ENCODE measurements at places on chromosomes 4 and X.
A peak's percentile ranks its signal among the peaks of the same experiment; 100 is the strongest.

DNA sequence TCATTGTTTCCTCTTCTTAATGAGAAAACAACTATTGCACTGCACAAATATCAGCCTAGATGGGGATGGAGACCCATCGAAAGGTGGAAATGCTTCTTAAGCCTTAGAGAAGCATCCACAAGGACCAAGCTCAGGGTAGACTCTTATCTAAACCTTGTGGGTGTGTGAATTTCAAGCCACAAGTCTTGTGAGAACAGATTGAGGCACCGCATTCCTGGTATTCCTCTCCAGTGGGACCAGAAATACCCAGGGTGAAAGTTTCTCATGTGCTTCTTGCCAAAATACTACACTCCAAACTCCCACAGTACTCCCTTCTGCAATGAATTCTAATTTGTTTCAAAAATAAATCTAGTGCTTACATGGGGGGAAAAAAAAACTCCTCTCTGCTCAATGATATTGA, 375.6 kb downstream of the PDGFC start:
- DNase-seq, result no peak

- no peak for DNase-seq
These were observed 94.2 kb downstream of the KDR start for GRCh38 chr4:55031158-55031557.

DNA sequence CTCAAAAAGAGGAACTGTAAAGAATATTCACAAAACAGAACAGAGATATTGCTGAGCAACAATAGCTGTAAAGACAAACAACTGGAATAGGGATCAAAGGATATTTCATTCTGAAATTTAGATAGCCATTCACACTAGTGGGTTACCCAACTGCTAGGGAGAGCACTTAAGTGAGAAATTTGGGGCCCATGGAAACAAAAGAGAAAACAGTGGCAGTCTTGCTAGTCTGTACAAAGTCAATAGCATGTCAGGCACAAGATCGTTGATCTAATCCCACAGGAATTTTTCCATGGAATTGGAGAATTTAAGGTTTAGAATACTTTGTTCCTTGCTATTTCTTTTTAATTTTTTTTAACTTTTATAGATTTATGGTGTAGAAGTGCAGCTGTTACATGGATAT, 467.0 kb downstream of the PCDH18 start:
- no peak for DNase-seq

GRCh38 chr4:157287445-157287844, 66.9 kb downstream of the GRIA2 start:
- DNase-seq, result no peak

DNA sequence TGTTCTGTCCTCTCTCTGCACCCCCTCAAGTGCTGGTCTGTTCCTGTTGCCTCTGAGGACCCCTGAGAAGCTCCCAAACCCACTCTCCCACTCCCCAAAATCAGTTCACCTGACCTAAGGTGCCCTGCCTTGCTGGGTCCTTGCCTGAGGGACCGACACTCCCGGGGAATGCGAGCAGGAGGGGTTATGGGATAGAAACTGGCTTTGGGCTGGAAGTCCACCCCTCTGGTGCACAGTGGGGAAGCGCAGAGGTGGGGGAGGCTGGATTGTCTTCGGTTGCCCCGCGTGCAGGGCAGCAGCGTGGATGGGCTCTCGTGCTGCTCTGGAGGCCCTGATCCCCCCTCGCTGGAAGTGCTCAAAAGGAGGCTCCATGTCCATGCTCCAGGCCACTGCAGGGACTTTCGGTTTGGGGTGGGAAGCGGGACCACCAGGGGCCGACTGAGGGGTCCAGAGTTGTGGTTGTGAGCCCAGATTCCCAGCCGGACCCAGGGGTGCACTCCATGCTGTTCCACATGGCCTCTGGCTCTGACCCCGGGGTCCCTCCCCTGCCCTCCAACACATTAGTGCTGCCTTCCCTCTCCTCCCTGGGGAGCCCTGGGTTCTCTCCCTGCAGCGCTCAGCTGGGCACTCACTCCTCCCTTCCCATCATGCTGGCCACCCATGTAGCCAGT, 7.6 kb downstream of the SORCS2 start:
- no peak for DNase-seq

DNA sequence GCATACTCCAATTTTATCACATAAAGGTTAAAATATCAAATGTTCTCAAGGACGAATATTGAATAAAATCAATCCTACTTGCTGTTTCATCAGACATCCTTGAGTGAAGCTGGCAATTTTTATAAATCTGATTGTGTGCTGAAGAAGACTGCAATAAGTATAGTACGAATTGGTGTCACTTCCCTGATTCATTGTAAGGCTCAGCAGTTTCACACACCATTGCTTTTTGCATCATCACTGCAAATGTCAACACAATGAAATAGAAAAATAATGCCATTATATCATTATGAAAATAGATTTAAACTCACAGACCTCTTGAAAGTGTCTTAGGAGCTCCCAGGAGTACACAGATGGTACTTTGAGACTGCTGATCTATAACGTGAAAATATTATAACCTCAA, 172.5 kb downstream of the ANKRD50 start:
- no peak for DNase-seq

DNA sequence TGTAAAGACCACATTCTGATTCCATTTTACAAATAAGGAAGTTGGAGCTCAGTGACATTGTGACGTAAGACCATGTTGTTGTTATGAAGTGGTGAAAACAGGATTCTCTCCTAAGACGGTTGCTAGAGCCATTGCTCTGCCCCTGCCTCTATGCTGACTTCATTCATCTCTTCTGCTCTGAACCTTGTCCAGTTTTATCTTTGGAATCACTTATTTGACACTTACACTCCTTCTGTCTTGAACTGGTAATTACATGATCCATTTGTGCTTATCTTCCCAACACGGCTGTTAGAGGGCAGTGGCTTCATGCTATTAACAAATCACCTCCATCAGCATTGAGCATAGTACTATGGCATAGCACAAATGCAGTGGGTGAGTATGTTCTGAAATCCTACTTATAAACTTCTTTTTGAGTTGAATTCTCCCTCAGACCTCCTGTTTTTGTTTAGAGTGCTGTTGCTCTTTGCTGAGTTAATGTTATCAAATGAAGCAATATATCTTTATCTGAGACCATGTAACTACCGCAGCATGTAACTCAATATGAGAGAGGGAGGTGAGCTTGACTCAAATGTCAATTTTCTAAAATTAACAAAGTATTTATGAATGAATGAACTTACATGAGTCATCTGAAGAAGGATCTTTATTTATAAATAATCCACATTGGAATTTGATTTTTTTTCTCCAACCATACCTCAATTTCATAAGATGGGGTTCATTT, 177.8 kb downstream of the RASL11B start:
- DNase-seq, result no peak

- no peak for DNase-seq
These were observed 108.0 kb downstream of the SLIT2 start for GRCh38 chr4:20359692-20360091.

GRCh38 chr4:85024671-85025070, 58.2 kb upstream of the WDFY3 start:
- DNase-seq, result no peak

DNA sequence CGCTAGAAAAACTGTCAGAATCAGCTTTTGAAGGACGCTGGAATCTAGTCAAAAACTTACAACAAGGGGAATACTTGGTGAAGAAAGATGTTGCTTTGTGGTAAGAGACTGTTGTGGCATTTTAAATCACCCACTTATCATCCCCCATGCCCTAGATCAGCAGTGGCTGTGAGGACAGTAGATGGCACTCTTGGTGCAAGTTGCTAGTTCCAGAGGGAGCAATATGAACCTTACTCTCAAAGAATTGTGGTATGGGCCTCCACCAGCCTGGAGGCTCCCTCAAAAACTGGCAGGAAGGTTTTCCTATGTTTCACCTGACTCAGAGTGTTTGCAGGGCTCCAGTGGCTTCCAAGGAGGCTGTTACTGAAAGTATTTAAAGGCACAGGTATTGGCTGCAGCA, 37.7 kb upstream of the SLC16A2 start:
- DNase-seq, result peak; percentile 69

GRCh38 chrX:7092543-7092942, 55.0 kb upstream of the STS start:
- DNase-seq, result no peak

DNA sequence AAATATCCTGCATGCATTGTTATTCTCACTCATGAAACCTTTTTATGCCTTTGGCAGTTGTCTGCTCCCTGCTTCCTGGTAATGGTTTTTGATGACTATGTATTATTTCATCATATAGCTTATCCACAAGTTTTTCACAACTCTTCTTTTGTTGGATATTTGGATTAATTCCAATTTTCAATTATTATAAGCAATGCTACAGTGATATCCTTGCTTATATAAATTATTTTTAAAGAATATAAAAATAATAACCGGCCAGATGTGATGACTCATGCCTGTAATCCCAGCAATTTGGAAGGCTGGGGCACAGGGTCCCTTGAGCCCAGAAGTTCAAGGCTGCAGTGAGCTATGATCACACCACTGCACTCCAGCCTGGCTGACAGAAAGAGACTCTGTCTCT, 47.0 kb downstream of the ASIC5 start:
- no peak for DNase-seq

DNA sequence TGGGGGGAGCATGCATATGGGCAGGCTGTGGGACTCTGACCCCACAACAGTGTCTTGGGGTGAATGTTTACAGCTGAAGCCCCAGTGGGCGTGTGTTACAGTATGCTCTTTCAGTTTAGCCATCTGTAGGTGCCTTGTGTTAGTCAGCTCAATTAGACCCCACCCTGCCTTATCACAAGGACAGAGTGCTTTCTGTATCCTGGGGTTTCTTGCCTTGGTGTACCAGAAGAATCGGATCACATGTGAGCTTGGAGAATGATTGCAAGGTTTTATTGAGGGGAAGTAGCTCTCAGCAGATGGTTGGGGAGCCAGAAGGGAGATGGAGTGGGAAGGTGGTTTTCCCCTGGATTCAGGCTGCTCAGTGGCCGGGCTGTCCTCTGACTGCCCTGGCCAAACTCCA, 27.3 kb downstream of the SH3BGRL start:
- no peak for DNase-seq

DNA sequence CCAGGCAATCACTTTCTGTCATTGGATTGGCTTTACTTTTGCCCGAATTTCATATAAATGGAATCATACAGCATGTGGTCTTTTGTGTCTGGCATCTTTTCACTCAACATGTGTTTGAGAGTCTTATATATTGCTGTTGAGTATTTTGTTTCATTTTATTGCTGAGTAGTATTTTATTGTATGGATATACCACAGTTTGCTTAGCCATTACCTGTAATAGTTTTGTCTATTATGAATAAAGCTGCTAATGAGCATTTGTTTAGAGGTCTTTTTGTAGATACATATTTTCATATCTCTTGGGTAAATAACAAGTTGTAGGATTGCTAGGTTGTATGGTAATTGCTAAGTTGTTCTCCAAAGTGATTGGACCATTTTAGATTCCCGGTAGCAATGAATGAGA, 105.7 kb downstream of the WWC2 start:
- DNase-seq, result no peak

DNA sequence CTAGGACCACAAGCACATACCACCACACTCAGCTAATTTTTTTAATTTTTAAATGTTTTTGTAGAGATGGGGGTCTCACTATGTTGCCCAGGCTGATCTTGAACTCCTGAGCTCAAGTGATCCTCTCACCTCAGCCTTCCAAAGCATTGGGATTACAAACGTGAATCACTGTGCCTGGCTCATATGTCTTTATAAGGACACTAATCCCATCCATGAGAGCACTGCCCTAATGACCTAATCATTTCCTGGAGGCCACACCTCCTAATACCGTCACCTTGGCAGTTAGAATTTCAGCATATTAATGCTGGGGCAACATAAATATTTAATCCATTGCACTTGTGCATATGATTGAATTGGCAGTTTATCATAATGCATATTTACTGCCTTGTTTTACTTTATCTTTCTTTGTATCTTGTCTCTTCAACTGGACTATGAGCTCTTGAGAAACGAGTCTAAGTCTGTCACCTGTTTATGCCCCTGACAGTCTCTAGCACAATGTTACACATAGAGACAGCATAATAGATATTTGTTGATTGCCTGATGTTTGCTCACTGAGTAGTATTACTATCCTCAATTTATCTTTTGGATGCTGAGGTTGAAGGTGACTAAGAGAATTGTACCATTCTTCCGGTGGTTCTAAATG, 172.0 kb downstream of the AASDH start:
- DNase-seq, result no peak

DNA sequence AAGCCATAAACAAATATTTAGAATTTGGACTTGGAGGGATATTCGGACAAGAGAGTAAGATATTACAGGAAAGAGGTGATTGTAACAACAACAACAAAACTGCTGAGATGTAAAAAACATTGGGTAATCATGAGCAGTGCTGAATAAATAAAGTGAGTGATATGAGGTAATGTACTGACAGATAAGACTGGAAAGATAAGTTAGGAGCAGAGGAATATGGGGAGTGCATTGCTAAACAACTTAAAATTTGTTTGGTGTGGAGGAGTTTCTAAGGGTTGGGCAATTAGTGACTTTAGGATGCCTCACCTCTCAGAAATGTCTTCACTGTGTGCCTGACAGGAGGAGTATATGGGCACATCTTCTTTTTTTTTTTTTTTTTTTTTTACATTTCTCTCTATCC, 637.8 kb upstream of the GRIA3 start:
- no peak for DNase-seq

DNA sequence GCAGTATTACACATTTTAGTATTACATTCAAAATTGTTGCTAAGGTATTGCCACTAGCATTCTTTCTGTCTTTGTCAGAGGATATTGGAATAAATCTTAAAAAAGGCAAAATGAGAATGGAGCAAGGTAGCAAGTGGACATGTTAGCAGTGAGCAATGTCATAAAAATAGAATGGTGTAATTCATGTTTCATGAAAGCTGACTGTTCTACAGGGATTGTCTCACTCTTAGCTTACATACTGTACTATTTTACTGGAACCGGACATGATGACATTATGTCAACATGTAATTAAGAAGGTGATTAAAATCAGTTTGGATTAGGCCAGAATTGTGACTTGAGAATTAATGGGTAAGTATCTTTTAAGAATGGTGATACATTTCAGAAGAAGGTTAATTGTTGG, 1086.2 kb downstream of the STIM2 start:
- peak; percentile 20 for DNase-seq

DNA sequence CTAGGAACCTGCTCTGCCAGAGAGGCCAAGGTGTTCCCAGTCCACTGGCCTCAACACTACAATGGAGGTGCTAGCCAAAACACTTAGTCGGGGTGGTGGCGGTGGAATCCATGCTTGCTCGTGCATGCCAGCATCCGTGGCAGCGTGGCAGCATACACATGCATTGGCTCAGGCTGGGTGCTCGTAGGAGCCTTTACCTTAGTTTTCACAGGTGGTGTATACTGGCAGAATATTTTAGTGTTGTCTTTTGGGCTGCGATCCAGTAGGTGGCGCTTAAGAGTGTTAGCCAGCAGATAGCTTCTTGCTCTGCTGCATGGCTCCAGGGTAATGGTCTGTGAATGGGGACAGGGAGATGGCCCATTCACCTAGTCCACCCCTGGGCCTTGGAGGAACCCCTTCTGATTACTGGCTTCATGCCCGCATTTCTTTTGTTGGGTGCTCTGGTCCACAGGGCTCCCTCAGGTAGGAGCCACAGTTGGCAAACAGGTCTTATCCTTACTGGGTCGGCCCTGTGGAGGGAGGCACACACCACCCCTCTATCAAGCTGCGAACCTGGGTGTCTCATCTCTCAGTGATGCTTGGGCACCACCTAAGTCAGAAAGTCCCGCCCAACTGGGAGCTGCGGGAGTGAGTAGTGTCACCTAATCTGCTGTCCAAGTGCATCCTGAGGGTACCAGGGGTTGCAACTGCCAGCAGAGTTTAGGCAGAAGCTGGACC, 40.0 kb downstream of the RIPPLY1 start:
- DNase-seq, result no peak

Data from eye (tissue), 1 donor.